Left lung (tissue), 14 donors: ENCODE measurements at places on chromosomes 2 and 18. TPM values are rescaled to one million over a fixed set of nuclear protein-coding genes. Genes with fewer than 3 reads are reported as not detected.

- H3K27ac ChIP-seq, result peak overlapping the region; percentile 21
- H3K27me3 ChIP-seq, result no peaks in the 10 kb centered on the region
- H3K4me3 ChIP-seq, result no peak overlapping the region
- H3K4me1 ChIP-seq, result peaks cover 9% of the 10 kb centered on the region
- DNase-seq, result peak; percentile 56
Measured at GRCh38 chr18:23994361-23994902, 20.1 kb upstream of the TTC39C start.

GRCh38 chr2:190533968-190534309 lies 583 bp downstream of the NEMP2 start:
- peak overlapping the region; percentile 94 for H3K27ac ChIP-seq
- no peaks in the 10 kb centered on the region for H3K27me3 ChIP-seq
- H3K36me3 ChIP-seq, result no peaks in the 10 kb centered on the region
- peak overlapping the region; percentile 80 for H3K4me3 ChIP-seq
- no peak for DNase-seq

OLA1 gene
- total RNA-seq, result 66.3 TPM

GRCh38 chr2:108637304-108637669 lies 82.0 kb upstream of the RANBP2 start:
- H3K4me1 ChIP-seq, result peaks cover 93% of the 10 kb centered on the region
- no peaks in the 10 kb centered on the region for H3K27me3 ChIP-seq
- DNase-seq, result no peak
- no peak overlapping the region for H3K4me3 ChIP-seq

SOX11 gene
- 0.05 TPM for total RNA-seq

GRCh38 chr18:398935-399630 lies 101.4 kb downstream of the COLEC12 start:
- no peaks in the 10 kb centered on the region for H3K36me3 ChIP-seq
- no peak for DNase-seq
- no peak overlapping the region for H3K4me3 ChIP-seq
- H3K27ac ChIP-seq, result no peak overlapping the region
- H3K27me3 ChIP-seq, result no peaks in the 10 kb centered on the region
- H3K4me1 ChIP-seq, result peaks cover 29% of the 10 kb centered on the region

IL37 gene
- total RNA-seq, result not detected

DNA sequence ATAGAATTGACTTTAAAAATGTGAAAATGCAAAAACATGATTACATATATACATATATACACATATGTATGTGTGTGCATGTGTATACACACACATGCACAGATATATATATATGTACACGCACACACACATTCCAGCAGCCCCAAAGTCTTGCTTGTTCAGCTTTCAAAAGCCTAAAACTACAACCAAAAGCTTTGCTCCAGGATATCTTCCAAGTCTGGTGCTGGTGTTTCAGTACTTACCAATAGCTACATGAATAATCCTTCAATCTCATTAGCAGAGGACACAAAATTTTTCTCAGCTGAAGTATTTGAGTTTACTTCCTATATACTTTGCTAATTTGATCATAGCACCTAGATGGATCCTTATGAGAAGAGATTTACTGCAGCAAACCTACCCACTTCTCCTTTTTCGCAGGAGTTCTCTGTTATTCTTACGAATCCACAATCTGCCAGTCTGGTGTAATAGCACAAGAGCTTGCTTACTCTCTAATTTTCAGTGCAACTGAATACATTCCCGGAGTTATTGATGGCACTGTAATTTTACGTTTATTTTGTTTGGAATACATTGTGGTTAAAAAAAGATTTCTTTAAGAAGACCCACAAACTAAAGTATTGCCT lies 553.3 kb downstream of the ARHGAP15 start:
- no peak for DNase-seq
- H3K4me1 ChIP-seq, result no peaks in the 10 kb centered on the region
- H3K36me3 ChIP-seq, result no peaks in the 10 kb centered on the region
- H3K4me3 ChIP-seq, result no peak overlapping the region

ASXL2 gene
- 33.4 TPM for total RNA-seq

GRCh38 chr2:174588463-174588862 lies 9.1 kb downstream of the WIPF1 start:
- no peaks in the 10 kb centered on the region for H3K36me3 ChIP-seq
- no peaks in the 10 kb centered on the region for H3K27me3 ChIP-seq
- DNase-seq, result no peak
- H3K4me3 ChIP-seq, result no peak overlapping the region

DNA sequence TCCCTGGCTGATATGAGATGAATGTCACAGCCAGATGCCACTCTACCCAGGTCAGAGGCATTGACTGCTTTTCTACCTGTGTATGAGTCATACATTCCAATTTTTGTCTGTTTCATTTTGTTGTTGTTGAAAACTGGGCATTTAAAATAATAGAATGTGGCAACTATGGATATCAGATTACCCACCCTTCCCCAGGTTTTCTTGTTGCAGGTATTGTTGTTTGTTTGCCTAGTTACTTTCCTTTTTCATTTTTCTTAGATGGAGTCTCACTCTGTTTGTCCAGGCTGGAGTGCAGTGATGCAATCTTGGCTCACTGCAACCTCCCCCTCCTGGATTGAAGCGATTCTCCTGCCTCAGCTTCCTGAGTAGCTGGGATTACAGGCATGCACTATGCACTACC lies 70.2 kb downstream of the LRRC30 start:
- no peak overlapping the region for H3K27ac ChIP-seq
- no peaks in the 10 kb centered on the region for H3K36me3 ChIP-seq
- H3K27me3 ChIP-seq, result no peaks in the 10 kb centered on the region
- no peak overlapping the region for H3K4me3 ChIP-seq

SNORC gene
- 2.2 TPM for total RNA-seq

- H3K27me3 ChIP-seq, result no peaks in the 10 kb centered on the region
- no peaks in the 10 kb centered on the region for H3K4me1 ChIP-seq
- no peak overlapping the region for H3K27ac ChIP-seq
- no peak overlapping the region for H3K4me3 ChIP-seq
- DNase-seq, result no peak
Measured at GRCh38 chr2:169050476-169051240, 18.7 kb upstream of the DHRS9 start.

KCNIP3 gene
- 4.5 TPM for total RNA-seq

DNA sequence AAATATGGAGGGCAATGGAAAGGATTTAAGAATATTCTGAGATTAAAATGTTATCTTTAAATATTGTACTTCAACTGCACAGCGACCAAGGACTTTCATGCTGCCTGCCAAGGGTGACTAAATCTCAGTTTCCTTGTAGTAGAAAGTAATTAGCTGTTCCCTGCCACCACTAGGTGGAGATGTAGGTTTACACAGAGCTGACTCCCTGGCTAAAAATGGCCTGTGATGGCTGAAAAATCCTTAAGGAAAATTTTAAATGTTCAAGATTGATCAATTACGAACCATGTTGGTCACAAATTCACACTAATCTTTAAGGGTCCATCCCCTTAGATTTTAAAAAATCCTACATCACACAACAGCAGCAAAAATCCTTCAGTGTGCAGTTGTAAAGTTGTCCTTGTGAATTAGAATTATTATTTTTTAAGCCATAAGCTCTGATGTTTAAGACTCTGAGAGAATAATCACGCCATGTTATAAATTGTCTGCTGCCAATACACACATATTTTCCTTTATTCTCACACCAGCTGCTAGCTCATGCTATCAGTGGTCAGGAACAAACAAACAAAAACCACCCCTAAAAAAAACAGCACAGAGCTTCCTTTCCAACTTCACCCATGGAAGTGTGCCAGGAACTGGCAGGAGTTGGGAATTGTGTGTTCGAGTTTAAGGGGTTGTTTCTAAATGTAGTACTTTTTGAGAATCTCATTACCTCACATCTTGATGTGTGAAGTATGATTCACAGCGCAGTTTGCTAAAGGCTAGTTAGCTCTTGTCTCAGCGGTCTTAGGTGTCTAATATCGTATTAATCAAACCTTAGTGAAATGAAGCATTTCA lies 399.8 kb downstream of the TMEM182 start:
- peaks cover 3% of the 10 kb centered on the region for H3K27me3 ChIP-seq
- no peak overlapping the region for H3K4me3 ChIP-seq
- no peaks in the 10 kb centered on the region for H3K36me3 ChIP-seq

DNA sequence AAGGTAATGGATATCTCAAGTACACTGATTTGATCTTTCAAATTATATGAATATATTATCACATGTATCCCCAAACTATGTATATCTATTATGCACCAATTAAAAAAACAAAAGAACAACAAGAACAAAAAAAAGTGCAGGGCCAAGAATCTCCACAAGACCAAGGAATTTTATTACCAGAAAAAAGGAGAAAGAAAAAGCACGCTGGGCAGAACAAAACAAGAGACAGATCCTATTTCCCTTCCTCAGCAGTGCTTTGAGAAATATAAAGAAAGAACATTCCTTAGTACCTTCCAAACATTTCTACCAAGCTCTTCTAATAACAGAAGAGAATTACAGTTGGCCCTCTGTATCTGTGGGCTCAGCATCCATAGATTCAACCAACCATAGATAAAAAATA lies 144.7 kb upstream of the CREB1 start:
- no peaks in the 10 kb centered on the region for H3K36me3 ChIP-seq
- no peaks in the 10 kb centered on the region for H3K4me1 ChIP-seq
- H3K4me3 ChIP-seq, result no peak overlapping the region
- DNase-seq, result no peak
- H3K27ac ChIP-seq, result no peak overlapping the region

- no peaks in the 10 kb centered on the region for H3K36me3 ChIP-seq
- no peak overlapping the region for H3K4me3 ChIP-seq
- no peaks in the 10 kb centered on the region for H3K4me1 ChIP-seq
- no peak overlapping the region for H3K27ac ChIP-seq
Measured at GRCh38 chr2:226524381-226524843, 275.2 kb downstream of the IRS1 start.

DNA sequence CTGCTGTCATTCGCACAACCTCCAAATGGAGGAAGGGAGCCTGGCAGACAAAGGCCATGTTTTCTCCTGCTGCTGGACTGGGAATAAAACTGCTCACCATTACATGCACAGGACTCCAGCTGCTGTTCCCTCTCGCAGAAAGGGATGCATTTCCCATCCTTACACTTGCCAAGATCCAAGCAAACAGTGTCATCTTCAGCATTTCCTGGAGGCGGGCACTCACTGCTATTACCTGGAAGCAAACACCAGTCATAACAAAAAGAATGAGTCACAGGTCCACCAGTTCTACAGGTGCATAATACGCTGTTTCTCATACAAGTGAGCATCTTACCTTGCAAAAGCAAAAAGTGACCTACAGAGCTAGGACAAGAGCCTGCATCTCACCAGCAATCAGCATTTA lies 22.7 kb downstream of the IAH1 start:
- no peak overlapping the region for H3K4me3 ChIP-seq
- H3K4me1 ChIP-seq, result no peaks in the 10 kb centered on the region
- no peak for DNase-seq
- no peaks in the 10 kb centered on the region for H3K36me3 ChIP-seq
- H3K27ac ChIP-seq, result no peak overlapping the region

DNA sequence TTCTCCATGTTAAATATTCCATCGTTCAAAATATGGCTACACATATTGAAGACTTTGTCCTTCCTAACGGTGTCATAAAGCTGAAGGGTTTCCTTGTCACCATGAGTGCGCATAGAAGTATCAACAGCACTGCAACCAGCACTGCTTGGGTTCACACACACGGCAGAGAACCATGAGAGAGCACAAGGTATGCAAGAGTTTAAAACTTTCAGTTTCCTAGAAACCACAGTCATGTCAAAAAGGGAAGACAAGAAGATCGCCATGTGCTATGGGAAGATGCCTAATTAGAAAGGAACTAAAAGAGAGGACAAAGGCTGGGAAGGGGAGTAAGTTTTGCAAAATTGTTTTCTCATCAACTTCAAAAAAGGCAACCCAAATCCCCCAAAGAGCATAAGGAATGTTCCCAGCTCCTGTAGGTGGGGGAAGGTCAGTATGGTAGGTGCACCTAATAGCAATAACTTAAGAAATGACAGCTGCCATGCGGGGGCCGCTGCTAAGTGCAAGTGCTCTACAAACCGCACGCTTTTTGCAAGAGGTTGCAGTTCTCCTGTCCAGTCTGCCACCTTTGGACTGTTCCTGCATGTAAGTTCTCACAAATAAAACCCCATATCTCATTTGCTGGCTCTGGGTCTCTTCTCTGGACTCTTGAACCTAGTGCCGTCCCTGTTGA lies 136.8 kb downstream of the TMEM163 start:
- H3K4me1 ChIP-seq, result no peaks in the 10 kb centered on the region
- no peak overlapping the region for H3K27ac ChIP-seq
- no peaks in the 10 kb centered on the region for H3K36me3 ChIP-seq
- no peak for DNase-seq

KYNU gene
- total RNA-seq, result 29.7 TPM

DNA sequence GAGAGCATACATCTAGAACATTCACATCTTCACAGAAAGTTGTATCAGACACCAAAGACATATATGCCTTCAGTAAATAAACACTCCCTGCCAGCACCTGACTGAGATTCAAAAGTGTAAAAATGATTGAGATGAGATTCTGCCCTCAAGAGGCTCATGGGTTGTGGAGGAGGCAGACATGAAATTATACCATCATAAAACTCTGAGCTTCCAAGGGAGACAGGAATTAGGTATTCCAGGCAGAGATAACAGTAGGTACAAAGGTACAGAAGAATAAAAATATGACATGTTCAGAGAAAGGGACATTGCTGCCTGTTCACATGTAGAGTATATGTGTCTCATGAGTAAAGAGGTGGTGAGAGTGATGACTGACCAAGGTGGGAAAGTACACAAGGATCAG lies 322.3 kb downstream of the OSR1 start:
- DNase-seq, result no peak
- H3K4me1 ChIP-seq, result no peaks in the 10 kb centered on the region
- H3K27me3 ChIP-seq, result no peaks in the 10 kb centered on the region
- no peaks in the 10 kb centered on the region for H3K36me3 ChIP-seq
- H3K27ac ChIP-seq, result no peak overlapping the region

- no peak overlapping the region for H3K27ac ChIP-seq
- H3K27me3 ChIP-seq, result no peaks in the 10 kb centered on the region
- H3K4me1 ChIP-seq, result no peaks in the 10 kb centered on the region
- no peak for DNase-seq
- peaks cover 15% of the 10 kb centered on the region for H3K36me3 ChIP-seq
Measured at GRCh38 chr18:49277395-49278036, 182.9 kb downstream of the DYM start.

GRCh38 chr2:13102397-13103063 lies 385.8 kb downstream of the TRIB2 start:
- H3K36me3 ChIP-seq, result no peaks in the 10 kb centered on the region
- H3K4me3 ChIP-seq, result no peak overlapping the region
- no peaks in the 10 kb centered on the region for H3K27me3 ChIP-seq

DNA sequence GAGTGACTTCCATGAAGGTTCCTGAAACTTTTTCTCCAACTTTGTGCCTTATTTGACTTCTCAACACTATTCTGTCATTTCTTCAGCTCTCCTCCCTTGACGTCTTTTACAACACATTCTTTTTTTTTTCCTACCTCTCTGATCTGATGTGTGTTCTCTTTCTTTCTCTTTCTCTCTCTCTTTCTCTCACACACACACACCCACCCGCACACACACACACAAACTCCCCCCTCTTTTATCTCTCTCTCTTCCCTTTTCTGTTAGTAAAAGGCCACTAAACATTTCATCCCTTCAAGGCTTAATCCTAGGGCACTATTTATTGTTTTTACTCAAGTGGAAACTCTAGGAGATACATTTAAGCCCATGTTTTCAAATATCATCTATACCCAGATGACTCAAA lies 107.8 kb upstream of the CNTNAP5 start:
- H3K27ac ChIP-seq, result no peak overlapping the region
- no peaks in the 10 kb centered on the region for H3K27me3 ChIP-seq
- H3K4me1 ChIP-seq, result no peaks in the 10 kb centered on the region
- H3K36me3 ChIP-seq, result no peaks in the 10 kb centered on the region

GRCh38 chr2:121529439-121530211 lies 1.1 kb upstream of the RNU4ATAC start:
- H3K36me3 ChIP-seq, result peaks cover 19% of the 10 kb centered on the region
- H3K4me3 ChIP-seq, result peak overlapping the region; percentile 74
- H3K27ac ChIP-seq, result peak overlapping the region; percentile 100
- H3K4me1 ChIP-seq, result peaks cover 41% of the 10 kb centered on the region
- no peaks in the 10 kb centered on the region for H3K27me3 ChIP-seq
- DNase-seq, result no peak
